ENCODE measurements at places on chromosomes 16 and 17.

GRCh38 chr17:42246515-42246914 is 29.7 kb downstream of the STAT5B start:
- DNase-seq, result no peak

- no peak for DNase-seq
Measured at GRCh38 chr17:79775632-79776031, 2.3 kb upstream of the CBX2 start.

DNA sequence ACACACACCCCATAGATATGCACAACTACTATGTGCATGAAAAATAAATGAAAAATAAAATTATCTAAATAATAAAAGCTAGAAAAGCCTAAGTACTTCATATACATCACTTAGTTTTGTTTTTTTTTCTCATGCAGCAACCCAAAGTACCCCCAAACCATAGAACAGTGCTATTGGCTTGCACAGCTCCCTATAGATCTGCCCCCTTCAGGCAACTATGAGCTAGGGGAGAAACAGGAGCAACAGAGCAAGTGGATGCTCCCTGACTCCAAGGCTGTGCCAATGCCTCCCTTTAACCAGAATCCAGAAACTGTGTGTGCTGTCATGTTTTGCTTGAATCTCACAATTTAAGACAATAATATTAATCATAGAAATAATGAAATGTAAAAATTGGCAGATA is 605.5 kb downstream of the TOX3 start:
- DNase-seq, result no peak

- no peak for DNase-seq
Measured at GRCh38 chr16:86477642-86478041, 32.7 kb upstream of the FOXF1 start.

GRCh38 chr17:20226814-20227482 is 217.8 kb downstream of the SPECC1 start:
- peak; percentile 56 for DNase-seq

GRCh38 chr16:10172848-10173655 is 9.2 kb downstream of the GRIN2A start:
- DNase-seq, result no peak

- DNase-seq, result no peak
Measured at GRCh38 chr17:27475070-27475673, 18.9 kb downstream of the KSR1 start.

DNA sequence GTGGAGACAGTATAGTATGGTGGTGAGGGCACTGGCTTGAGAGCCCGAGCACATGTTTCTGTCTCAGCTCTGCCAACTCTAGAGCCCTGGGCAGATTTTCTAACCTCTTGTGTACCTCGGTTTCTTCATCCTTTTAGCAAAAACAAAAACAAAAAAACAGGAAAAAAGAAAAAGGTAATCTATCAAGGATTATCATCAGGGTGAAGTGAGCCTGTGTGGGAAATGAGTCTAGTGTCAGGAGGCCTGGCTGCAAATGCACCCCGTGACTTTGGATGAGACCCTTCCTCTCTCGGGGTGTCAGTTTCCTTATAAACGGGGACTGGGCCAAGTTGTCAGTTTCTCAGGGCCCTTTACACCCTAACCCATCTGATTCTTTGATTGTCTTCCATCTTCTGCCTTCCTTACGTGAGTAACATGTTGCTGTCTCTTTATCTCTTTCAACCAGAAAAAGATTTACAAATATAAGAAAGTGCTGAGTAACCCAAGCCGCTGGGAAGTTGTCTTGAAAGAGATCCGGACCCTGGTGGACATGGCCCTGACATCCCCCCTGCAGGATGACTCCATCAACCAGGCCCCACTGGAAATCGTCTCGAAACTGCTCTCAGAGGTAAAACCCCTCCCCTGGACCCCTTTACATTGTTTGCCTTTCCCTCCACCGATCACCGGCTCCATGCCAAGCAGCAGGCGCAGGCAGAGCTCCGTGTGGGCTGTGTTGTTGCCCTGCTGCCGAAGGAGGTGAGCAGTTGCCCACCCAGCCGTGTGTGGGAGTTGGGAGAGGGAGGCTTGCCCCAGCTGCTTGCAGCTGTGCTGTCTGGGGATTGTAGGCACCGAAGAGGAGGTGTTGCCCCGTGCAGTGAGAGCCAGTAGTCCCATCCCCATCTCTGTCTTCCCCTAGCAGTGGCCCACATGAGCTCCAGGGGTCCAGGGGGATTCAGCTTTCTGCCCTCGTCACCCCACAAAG is 127.1 kb upstream of the PLCG2 start:
- DNase-seq, result no peak

DNA sequence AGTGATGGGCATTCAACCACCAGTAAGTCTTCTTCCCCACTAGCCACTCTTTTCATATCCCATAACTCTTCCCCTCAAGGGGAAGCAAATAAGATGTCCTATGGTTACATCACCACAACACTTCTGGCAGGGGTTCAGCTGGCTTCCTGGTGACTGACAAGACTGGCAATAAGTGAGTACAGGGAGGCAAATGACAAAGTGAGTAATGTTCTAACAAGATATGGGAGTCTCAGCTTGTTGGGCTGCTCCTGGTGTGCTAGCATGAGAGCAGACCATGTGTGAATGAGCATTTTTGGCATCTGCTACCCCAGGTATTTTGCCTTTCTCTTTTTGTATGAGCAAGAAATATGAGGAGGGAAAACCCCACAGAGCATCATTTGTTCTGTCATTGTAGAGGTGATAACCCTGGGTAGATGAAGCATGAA is 9.9 kb downstream of the TMIGD1 start:
- DNase-seq, result no peak

DNA sequence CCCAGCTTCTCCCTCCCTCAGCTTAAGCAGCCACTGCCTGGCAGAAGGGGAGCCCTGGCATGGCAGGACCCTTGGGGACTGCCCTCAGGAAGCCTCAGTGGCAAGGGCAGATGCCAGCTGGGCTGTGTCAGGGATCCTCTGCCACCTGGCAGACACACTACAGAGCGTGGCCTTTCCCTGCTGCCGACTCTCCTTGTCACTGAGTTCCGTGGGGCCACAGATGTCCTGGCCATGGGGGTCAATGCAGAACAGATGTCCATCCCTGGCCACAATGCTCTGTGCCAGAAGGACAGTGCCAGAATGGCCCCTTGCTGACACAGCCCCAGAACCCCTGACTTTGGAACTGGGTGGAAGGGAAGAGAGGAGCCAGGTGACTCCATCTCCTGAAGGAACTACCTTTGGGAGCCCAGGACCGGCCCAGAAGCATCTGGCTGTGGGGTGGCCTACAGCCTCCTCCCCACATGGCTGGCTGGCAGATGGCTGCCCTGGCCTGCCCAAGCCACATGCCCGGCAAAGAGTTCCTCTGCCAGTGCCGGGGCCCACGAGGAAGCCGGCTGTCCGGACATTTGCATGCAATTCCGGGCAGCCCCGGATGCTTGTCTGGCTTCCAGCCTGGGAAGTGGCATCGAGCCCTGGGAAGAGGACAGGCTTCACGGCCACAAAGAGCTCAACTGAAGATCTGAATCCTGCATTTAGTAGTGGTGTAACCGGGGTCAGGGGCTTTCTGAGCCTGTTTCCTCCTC is 24.1 kb downstream of the NPTX1 start:
- no peak for DNase-seq

GRCh38 chr17:8468127-8468526 is 32.4 kb downstream of the NDEL1 start:
- no peak for DNase-seq

GRCh38 chr17:37092071-37092470 is 143.3 kb downstream of the AATF start:
- DNase-seq, result no peak

DNA sequence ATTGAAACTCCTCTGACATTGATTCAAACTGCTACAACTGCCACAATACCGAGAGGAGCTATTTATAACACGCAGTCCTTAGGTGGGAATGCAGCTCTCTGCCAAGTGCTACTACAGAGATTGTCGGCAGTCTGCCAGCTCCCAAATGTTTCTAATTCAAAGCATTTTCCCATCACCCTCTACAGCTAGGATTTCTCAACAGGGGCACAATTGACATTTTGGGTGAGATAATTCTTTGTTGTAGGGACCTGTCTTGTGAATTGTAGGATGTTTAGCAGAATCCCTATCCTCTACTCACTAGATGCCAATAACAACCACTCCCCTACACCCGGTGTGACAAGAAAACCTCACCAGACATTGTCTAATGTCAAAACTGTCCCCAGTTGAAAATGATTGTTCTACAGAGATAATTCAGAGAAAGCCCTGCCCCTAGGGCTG is 7.8 kb upstream of the N4BP1 start:
- DNase-seq, result no peak

DNA sequence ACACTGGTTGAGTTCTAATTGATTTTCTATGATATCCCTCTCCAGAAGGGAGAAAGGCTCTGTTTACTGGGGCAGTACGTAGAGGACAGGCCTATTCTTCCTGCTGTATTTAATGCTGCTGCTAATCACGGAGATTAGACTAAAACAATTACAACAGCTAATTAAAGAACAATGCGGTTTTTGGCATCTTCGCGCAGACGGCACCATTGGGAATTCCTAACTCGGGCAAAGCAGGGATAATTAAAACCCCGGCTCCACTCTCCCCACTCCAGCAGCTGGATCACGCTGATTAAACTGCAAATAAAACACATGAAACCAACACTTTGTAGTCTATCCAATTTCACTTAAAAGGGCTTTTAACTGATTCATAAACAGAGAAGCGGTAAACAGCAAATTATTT is 147.6 kb downstream of the XYLT1 start:
- DNase-seq, result no peak

DNA sequence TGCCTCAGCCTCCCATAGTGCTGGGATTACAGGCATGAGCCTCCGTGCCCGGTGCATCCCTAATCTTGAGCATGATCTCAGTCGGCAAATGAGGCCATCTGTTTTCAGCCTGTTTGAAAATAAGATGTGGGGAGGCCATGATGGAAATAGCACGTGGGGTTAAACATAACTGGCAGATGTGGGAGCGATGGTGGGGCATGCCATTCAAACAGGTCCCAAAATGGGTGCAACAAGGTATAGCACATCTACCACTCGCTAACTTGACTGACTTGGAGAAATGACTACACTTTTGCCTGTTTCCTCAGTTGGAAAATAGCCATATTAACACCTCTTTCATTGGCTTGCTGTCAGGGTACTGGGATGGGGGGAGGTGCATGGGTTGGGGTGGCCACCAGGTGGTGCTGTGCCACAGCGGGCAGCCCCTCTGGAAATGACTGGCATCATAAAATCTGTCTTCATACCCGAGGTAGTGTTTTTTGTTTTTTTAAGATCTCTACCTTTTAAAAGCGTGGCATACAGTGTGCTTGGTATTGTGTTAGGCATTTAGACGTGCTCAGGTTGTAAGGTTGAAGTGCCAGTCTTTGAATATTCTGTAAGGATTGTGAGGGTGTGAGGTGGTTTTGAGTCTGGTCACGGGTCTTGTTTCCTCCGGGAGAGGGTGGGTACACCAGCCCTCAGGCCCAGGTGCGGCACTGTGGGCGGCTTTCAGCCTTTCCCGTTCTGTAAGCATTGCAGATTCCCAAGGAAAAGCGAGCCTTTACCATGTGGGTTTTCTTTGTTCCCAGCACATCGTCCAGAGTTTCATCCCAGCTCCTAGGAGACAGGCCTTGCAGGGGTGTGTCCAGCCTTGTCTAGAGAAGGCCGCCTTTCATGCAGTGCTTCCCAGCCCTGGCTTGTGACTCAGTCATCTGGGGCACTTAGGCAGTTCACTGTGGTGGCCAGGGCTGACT is 2.9 kb upstream of the TTYH2 start:
- DNase-seq, result no peak

- no peak for DNase-seq
Measured at GRCh38 chr17:78131172-78132083, 857 bp downstream of the TMC8 start.

DNA sequence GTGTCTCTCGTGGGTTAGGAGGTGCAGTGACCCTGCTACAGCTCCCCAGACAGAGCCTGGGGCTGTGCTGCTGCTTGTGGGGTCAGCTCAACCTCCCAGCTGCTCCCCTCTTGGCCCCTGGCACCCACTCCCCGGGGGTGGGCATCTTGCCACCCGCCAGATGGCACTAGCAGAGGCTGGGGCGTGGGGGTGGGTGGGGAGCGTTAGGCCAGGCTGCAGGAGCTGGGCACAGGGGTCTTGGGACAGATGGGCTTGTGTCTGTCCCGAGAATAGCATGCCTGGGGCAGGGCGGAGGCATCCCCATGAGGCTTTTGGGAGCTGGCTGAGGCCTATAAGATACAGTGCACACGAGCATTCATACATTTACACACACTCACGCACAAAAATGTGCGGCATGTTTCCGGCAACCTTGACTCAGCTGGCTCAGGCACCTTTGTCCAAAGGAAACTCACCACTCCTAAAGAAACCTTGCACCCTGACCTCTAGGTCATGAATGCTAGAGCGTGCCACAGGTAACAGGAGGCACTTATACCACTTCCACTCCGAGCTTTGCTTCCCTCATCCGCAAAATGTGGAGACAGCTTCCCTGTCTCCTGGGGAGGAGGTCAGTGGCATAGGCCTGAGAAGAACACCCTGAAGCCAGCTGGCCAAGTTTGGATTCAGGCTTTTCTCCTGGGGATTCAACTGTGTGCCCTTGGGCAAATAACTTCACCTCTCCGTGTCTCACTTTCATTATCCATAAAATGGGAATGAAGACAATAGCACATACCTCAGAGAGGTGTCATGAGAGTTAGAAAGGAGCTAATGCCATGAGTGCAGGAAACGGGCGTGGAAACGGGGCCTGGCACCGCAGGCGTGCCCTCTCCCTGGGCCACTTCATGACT is 78.9 kb upstream of the LHX1 start:
- DNase-seq, result no peak

GRCh38 chr17:13563866-13564265 is 37.9 kb downstream of the HS3ST3A1 start:
- DNase-seq, result no peak

DNA sequence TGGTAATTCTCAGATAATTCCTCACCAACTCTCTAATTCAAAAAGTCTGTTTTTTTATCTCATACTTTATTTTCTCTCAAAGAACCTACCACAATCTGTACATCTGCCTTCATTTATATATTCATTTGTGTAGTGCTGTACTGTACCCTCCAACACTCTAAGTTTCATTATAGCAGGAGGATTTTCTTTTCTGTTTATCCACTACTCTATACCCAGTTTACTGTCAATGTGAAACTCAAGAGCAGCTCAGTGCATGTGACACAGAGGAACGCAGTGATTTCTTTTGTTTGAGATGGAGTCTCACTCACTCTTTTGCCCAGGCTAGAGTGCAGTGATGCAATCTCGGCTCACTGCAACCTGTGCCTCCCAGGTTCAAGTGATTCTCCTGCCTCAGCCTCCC is 117.8 kb downstream of the ADAMTS18 start:
- DNase-seq, result no peak

- DNase-seq, result no peak
Measured at GRCh38 chr16:84597931-84598351, 19.9 kb downstream of the COTL1 start.

GRCh38 chr17:4453812-4454591 is 20.3 kb downstream of the SPNS3 start:
- DNase-seq, result no peak

GRCh38 chr17:58381124-58382035 is 29.4 kb upstream of the SUPT4H1 start:
- DNase-seq, result no peak
